Pulmonary artery endothelial cell (primary cell): ENCODE measurements at places on chromosomes 6 and 20. TPM values are rescaled to one million over a fixed set of nuclear protein-coding genes. Genes with fewer than 3 reads are reported as not detected.

DNA sequence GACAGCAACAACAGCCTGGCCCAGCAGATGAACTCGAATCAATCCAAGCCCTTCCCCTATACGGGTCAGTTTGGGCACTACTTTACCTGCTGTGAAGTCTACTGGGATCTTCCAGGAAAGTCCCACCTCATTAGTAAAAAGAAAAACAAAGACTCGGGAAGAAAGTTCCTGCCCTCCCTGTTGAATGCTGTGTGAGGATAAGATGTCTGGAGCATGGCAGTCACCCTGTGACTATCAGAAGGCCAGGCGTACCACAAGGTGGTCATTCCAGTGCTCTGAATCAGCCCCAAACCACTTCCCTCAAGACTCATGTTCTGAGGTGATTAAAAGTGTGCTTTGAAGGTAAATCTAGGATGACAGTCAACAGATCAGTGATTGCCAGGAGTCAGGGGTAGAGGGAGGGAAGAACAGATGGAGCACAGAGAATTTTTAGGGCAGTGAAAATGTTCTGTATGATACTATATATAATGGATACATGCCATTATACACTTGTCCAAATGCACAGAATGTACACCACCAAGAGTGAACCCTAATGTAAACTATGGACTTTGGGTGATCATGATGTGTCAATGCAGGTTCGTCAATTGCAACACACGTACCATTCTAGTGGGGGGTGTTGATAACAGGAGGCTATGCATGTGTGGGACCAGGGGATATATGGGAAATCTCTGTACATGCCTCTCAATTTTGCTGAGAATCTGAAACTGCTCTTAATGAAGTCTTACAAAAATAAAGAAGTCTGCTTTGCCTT lies 14.7 kb downstream of the FKBP1A start:
- DNase-seq = no peak

GRCh38 chr20:45059022-45059728 lies 41.8 kb downstream of the KCNS1 start:
- DNase-seq = no peak

DNA sequence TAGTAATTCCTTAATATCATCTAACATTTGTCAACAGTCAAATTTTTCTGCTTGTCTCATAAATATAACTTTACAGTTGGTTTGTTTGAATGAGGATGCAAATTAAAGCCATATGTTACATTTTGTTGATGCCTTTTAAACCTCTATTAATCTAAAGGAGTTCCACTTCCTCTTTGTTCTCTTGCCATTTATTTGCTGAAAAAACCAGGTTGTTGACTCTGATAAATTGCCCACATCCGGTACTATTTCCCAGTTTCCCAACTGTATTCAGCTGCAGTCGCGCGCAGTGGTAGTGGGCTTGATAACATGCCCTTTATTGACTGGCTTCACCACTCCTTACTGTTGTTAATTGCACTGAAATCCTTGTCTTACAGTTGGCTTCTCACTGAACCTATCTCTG lies 32.8 kb upstream of the SIRPB2 start:
- DNase-seq = no peak

DNA sequence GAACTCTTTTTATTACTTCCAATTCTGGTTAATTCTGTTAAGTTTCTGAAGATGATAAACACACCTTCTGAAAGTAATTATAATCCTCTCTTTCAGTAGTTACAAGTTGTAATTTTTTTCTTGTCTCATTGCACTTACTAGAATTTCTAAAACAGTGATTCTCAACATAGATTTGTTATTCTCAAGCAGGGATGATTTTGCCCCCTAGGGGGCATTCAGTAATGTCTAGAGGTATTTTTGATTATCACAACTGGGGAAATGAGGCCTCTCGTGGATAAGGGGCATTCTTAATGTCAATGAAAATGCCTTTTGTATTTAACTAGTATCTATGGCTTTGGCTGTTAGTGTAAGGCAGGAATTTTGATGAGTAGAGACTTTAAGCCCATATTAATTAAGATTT lies 39.4 kb upstream of the MAFB start:
- no peak for DNase-seq

GRCh38 chr6:45990162-45990561 lies 25.5 kb downstream of the CLIC5 start:
- DNase-seq = no peak

The GCNT2 gene
- total RNA-seq = 3.1 and 14.6 TPM in 2 replicates
